ENCODE measurements at places on chromosomes 1 and 21. TPM values are rescaled to one million over a fixed set of nuclear protein-coding genes. Genes with fewer than 3 reads are reported as not detected.

Gene BGLAP
- 0.71 TPM for total RNA-seq

Gene MFAP2
- 39.0 TPM for total RNA-seq

Gene S100A14
- not detected for total RNA-seq

Gene SLX9
- 25.8 TPM for total RNA-seq

Gene SLC25A44
- total RNA-seq = 21.2 TPM

Gene RNF186
- not detected for total RNA-seq

Gene RGS13
- 1.2 TPM for total RNA-seq

Gene PPP1R15B
- 45.7 TPM for total RNA-seq

Gene HTR6
- not detected for total RNA-seq

Gene DYRK3
- total RNA-seq = 10.7 TPM

Gene MTARC1
- total RNA-seq = 6.7 TPM

Gene ANGPTL1
- total RNA-seq = 280 TPM

Gene CFHR4
- not detected for total RNA-seq

Gene HENMT1
- 5.7 TPM for total RNA-seq

All from posterior vena cava (tissue), 2 donors.